CD4-positive, alpha-beta T cell treated with Interleukin-17A for 1 hour (primary cell): ENCODE measurements at places on chromosomes 6 and 20.

DNA sequence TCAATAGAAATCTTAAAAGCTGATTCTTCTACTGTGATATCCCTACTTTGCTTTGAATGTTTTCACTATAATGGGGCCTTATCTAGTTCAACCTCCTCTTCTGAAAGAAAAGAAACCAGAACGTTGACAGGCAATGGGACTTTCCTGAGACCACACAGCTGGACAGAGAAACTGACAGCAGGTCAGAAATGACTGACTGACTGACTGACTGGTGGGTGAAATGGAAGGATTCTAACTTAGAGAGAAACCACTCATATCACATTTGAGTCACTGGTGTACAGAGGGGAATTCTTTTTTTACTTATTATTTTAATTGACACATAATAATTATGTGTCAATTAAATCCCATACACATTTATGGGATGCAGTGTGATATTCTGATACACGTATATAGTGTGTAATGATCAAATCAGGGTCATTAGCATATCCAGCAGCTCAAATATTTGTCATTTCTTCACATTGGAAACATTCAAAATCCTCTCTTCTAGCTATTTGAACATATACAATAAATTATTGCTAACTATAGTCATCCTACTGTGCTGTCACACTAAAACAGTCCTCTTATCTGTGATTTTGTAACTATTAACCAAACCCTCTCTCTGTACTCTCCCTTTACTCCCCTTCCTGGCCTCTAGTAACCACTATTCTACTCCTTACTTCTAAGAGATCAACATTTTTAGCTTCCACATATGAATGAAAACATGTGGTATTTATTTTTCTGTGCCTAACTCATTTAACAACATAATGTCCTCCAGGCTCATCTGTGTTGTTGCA is 64.8 kb upstream of the NRSN1 start:
- no peak for DNase-seq

DNA sequence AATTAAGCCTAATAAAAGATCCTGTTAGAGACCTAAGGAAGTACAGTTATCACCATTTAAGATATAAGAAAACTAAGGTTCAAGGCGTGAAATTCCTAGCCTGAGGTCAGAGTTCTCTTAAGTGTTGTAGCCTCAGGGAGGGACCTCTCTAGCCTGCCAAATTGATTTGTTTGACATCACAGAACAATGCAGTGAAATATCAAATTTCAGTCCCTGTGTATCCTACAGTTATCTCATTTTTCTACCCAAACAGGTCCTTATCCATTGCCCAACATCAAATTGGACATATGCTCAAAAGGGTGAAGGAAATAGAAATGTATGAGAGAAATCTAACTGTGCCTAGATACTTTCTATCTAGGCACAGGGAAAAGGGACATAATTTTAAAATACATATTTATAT is 63.0 kb downstream of the NCOA7 start:
- no peak for DNase-seq

DNA sequence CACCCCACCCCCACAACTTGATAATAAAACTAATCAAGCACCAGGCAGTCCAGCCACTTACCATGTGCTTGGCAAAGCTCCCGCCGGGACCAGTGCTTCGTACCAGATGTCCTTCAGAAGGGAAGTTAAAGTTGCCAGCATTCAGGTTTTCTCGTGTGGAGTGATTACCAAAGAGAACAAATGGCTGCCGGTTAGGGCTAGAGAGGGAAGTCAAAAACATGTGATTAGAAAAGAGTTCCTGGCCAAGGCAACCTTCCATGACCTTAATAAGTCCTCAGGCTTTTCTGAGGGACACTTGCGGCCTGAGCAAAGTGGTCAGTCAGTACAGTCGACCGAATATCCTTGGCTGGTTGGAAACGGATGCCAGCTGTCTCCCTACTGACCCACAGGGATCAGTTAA is 67.0 kb downstream of the DNAAF9 start:
- DNase-seq: no peak

DNA sequence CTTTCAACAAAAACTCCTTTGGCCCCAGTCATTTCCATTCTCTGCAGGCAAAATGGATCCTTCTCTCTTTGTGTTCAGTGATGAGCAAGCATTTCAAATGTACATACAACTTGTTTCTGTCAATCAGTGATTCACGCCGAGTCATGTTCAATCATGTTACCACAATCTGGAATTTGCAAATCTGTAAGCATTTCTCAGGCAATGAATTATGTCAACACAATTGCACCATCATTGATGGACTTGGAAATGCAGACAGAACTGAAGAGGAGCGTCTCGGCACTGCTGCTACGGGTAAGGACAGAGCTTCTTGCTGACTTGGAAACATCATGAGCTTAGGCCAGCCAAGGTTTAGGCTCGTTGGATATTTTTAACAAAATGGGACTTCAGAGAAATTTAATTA is 132.8 kb upstream of the AGPAT4 start:
- no peak for DNase-seq

- DNase-seq: peak; percentile 47
Measured at GRCh38 chr6:79813854-79814709, 133.3 kb downstream of the ELOVL4 start.

DNA sequence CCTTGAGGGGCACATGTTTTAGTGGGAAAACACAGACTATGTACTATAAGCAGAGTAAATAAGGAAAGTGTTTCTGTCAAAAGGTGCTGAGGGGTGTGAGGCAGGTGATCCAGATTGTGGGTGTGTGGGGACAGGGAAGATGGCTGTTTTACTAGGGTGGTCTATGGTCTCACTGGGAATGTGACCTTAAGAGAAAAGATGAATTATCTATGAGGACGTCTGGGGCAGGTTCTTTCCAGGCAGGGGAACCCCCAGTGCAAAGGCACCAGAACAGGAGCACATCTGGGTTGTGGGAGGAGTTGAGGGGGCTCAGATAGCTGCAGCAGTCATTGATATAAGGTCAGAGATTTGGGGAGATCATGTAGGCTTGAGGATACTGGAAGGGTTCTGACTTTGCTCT is 18.2 kb upstream of the POLR1H start:
- DNase-seq: no peak
